ENCODE measurements at places on chromosomes 1 and 21.

GRCh38 chr1:180288940-180289339 lies 58.9 kb downstream of the LHX4 start:
- DNase-seq = no peak

- DNase-seq = no peak
These were observed 122.8 kb downstream of the SYF2 start for GRCh38 chr1:25109531-25109951.

GRCh38 chr1:71667216-71667615 lies 586.4 kb upstream of the ZRANB2 start:
- no peak for DNase-seq

DNA sequence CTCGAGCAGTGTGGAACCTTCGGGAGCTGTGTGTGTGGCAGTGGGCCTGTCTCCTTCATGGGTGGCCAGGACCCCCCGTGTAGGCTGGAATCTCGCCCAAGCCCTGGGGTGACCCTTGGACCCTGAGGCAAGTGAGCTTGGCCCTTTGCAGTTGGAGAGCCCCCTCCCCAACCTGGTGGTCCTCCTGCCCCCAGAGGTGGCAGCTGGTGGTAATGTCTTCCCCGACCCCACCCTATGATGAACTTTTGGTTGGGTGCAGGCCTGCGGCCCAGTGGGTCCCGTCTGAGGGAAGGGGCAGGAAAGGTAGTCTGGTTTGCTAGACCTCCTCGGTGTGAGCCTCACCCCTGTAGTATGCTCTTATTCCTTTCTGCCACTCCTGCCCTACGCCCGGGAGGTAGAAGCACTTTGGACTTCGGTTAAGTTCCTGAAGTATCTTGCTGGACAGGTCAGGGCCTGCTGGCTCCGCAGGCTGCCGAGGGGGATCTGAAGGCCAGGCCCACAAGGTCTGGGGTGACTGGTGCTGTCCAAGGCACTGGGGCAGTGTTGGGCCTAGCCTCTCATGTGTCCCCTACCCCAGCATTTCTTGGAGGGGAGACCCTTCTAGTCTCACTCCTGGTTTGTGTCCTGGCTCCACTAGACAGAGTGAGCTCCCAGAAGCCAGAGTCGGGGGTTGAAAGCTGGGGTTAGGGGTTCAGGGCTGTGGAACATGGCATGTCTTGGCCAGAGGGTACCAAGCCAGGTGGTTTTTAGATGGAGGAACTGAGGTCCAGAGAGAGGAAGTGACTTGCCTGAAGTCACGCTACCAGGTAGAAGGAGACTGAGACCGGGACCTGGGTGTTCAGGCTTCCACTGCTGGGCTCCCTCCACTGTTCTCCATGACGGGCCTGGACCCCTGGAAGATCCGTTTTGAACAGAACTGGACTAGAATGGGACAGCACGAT lies 1.8 kb downstream of the ZNF362 start:
- DNase-seq = no peak

- DNase-seq = no peak
These were observed 152.8 kb downstream of the TTLL7 start for GRCh38 chr1:83846138-83846537.

DNA sequence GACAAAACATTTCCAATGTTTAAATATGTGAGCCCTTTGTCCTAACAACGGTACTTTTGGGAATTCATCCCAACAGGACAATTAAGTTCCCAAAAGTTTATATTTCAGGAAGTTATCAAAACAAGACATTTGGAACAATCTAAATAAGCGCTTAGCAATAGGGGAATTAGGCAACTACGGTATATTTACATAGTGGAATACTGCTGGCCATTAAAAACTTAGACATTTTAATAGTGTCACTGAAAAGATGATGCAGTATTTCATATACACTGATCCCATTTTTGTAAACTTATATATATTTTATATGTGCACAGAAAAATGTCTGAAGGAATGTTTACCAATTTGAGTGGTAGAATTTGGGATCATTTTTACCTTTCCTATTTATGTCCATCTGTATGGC lies 20.8 kb downstream of the UBR4 start:
- DNase-seq = no peak

- DNase-seq = no peak
These were observed 621.7 kb downstream of the LMO4 start for GRCh38 chr1:87950369-87950768.

- no peak for DNase-seq
These were observed 4.1 kb upstream of the EPS8L3 start for GRCh38 chr1:109767637-109768334.

GRCh38 chr1:212512816-212513559 lies 80.3 kb downstream of the NENF start:
- DNase-seq = no peak

DNA sequence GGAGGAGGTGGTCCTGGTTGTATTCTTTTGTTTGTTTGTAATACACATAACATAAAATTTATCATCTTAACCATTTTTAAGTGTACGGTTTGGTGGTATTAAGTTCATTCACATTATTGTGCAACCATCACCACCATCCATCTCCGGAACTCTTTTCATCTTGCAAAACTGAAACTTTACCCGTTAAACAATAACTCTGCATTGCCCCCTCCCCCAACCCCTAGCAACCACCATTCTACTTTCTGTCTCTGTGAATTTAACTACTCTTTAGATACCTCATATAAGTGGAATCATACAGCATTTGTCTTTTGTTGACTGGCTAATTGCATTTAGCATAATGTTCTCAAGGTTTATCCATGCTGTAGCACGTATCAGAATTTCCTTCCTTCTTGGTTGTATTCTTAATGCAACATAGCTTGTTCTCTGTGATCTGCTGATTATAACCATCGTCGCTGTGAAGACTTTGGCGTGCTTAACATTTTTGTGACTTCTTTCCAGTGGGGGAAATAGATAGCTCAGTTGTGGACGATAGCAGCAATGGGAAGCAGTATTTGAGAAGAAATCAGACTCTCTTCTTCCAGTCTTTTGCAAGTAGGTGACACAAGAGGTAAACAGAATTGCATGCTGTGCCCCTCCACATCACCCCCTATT lies 117.5 kb upstream of the HOOK1 start:
- no peak for DNase-seq

DNA sequence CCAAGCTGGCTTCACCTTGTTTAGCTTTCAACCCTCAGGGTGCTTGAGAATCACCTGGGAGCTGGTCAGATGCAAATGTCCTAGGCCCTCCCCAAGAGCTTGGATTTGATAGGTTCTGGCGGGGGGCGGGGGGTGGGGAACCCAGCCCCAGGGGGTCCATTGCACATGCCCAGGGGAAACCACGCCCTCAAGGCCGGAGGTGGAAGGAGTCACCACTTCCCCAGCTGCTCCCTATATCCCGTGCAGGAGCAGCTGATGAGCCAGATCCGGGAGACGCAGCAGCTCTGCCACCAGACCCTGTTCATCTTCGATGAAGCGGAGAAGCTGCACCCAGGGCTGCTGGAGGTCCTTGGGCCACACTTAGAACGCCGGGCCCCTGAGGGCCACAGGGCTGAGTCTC lies 5.8 kb downstream of the TOR3A start:
- DNase-seq = no peak

- DNase-seq = no peak
These were observed 26.9 kb upstream of the DDR2 start for GRCh38 chr1:162605225-162605927.

DNA sequence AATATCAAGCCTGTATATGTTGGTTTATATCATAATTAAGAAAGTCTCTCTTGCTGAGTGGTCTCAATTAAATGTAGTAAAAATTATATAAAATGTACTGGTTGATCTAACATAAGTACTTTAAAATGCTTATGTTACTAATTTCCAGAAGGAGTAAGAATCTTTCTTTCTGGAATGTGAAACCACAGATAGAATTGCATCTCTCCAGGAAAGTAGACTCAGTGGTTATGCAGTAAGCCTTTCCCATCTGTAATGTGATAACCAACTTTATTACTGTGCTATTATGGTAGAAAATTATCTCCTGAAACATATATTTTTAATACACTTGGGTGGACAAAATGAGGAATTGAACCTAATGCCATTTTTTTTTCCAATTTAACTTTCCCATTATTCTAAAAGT lies 8.9 kb upstream of the RALGPS2 start:
- no peak for DNase-seq

- DNase-seq = no peak
These were observed 103.0 kb downstream of the PTGS2 start for GRCh38 chr1:186577216-186577615.

- no peak for DNase-seq
These were observed 38.2 kb upstream of the ZNF124 start for GRCh38 chr1:247210062-247210375.

GRCh38 chr1:199292896-199293295 lies 654.1 kb downstream of the PTPRC start:
- DNase-seq = no peak

GRCh38 chr1:18951416-18951815 lies 5.1 kb downstream of the IFFO2 start:
- no peak for DNase-seq

GRCh38 chr1:158819461-158820443 lies 11.4 kb upstream of the MNDA start:
- no peak for DNase-seq

GRCh38 chr1:19089524-19089923 lies 120.5 kb downstream of the UBR4 start:
- no peak for DNase-seq

GRCh38 chr21:34850166-34850690 lies 181.4 kb downstream of the CLIC6 start:
- DNase-seq = no peak

- DNase-seq = no peak
These were observed 11.1 kb upstream of the CSRP1 start for GRCh38 chr1:201518071-201518470.

DNA sequence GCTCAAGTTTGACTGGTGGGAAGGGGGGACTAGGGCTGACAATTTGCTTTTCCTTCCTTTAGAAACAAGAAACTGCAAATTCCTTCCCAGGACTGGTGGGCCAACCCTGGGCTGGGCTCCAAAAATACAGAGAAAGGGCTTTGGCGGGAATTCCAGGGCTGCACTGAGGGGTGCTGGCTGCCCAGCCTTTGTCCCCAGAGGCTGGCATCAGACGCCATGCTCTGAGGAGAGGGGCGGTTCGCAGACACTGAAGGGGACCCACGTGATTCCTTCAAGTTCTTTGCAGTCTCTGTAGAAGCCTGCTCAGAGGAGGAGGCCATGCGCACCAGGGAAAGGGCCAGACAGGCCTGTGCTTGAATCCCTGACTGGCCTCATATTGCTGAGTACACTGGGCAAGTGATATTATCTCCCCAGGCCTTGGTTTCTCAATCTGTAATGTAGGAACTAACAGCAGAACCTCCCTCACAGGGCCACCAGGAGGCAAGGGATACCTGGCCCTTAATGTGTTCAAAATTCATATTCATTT lies 119.5 kb downstream of the EPHB2 start:
- DNase-seq = no peak

GRCh38 chr1:231185391-231185790 lies 23.5 kb downstream of the TRIM67 start:
- DNase-seq = no peak

GRCh38 chr1:21059021-21059420 lies 117.7 kb downstream of the EIF4G3 start:
- DNase-seq = no peak

GRCh38 chr1:17355898-17356297 lies 16.1 kb upstream of the PADI6 start:
- DNase-seq = no peak

GRCh38 chr1:205921570-205921909 lies 21.7 kb downstream of the SLC26A9 start:
- no peak for DNase-seq

GRCh38 chr1:37481289-37482003 lies 7.1 kb downstream of the ZC3H12A start:
- no peak for DNase-seq

GRCh38 chr21:22763442-22763841 lies 1765.2 kb downstream of the NCAM2 start:
- no peak for DNase-seq

- DNase-seq = no peak
These were observed 128.6 kb downstream of the HUNK start for GRCh38 chr21:32001390-32001789.

DNA sequence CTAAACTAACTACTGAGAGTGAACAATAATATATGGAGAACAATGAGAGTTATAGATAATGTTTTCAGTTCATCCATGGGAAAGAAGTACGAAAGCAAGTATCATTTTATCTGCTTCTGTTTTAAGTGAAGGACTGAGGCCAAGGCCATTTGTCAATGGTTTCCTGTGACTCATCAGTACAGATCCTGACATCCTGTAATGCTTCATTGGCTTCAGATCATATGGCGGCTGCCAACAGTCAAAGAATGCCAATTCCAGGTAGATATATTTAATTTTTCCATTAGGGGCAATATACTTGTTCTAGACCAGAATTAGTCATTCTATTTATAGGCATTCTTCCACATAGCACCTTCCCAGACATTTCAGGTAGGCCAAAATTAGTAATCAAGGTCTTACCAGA lies 97.3 kb downstream of the USH2A start:
- no peak for DNase-seq

DNA sequence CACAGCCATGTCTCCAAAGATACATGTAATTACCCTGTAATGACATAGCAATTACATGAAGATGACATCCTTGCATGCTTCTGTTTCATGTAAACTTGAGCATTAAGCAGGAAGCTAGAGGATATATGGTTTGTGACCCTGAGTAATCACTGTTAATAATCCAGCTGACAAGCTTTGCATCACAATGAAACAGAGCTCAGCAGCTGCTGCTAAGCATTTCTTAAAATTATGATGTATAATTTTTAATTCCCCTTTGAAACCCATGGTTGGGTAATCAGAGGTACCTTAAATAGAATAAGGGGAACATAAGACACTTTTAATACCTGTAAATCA lies 293.5 kb downstream of the NTNG1 start:
- no peak for DNase-seq

DNA sequence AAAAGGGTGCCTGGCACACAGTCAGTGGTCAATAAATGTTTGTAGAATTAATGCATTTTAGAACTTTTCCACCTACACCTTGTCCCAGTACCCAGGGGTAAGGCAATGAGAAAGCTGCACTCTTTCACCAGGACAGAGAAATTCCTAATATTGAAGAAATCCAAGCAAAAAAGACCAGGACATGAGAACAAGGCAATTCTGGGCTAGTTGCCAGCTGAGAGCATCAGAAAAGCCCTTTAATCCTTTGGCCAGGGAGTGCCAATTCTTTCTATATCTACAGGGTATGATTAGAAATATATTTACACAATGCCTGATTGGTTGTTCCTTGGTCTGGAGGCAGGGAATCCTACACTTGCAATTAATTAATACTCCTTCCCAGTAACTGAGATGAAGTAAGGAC lies 492.4 kb upstream of the NFIA start:
- no peak for DNase-seq

Measured in activated gamma-delta T cell (primary cell).